ENCODE measurements at places on chromosomes 3 and 15. TPM values are rescaled to one million over a fixed set of nuclear protein-coding genes. Genes with fewer than 3 reads are reported as not detected.

GRCh38 chr15:73717206-73717605 lies 33.0 kb downstream of the CD276 start:
- DNase-seq = no peak

DNA sequence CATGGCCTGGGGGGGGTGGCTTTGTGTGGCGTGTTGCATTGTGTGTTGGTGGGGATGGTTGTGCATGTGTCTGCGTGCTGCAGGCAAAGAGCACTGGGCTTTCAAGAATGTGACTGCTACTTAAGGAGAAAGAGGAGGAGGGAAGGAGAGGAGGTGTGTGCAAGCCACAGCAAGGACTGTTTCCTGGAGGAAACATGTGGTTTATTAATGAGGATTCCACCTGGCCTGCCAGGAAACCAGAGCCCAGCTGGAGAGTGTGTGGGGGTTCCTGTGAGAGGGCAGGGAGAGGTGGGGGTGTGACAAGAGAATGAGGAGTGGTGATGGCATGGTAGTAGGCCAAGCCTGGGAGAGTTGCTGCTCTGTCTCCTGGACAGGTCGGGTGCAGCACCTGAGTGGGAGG lies 258.1 kb upstream of the ROPN1 start:
- DNase-seq = peak; percentile 72

DNA sequence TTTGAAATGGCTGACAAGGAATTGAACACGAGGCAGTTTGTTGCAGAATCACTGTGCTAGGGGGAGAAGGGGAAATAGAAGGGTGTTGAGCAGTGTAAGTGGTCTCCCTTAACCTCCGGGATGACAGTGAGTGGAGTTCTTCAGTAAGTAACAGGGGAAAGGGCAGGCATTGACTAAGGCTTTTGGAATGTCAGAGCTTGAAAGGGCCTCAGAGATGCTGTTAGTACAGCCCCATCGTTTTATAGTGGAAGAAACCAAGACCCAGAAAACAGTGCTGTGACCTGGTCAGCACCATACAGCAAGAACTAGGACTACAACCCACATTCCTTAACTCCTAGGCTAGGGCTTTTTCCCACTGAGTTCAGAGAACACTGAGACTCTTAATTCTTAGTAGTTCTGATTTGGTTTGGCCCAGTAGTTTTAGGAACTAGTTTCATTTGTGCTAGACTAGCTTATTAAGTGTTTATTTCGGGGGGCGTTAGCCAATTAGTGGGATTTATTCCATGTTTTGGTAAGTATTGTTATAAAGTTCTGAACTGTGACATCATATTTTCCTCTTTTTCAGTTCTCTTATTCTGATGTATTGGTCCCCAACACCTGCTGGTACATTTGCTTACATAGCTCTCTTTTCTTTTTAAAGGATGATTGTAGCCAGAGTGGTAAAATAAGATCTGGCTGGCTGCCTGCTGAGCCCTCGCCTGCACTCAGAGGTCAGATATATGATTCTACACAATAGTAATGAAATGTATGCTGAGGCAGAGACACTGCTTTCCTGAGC lies 34.2 kb downstream of the RAB11A start:
- DNase-seq = no peak

DNA sequence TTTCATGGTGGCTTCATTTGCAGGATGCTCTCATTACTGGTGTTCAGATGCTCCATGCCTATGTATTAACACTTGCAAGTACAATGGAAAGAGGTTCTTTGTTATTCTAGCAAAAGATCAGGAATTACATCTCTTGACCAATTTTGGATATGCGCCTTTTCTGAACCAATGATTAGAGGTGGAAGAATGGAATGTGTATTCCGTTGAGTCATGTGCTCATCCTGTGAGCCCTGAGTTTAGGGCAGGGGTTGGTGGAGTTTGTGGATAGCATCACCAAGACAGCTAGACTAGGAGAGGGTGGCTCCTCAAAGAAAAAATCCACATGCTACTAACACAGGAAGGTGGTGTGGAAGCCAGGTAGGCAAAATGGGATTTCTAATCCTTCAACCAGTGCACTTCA lies 80.7 kb upstream of the SLC25A26 start:
- DNase-seq = no peak

DNA sequence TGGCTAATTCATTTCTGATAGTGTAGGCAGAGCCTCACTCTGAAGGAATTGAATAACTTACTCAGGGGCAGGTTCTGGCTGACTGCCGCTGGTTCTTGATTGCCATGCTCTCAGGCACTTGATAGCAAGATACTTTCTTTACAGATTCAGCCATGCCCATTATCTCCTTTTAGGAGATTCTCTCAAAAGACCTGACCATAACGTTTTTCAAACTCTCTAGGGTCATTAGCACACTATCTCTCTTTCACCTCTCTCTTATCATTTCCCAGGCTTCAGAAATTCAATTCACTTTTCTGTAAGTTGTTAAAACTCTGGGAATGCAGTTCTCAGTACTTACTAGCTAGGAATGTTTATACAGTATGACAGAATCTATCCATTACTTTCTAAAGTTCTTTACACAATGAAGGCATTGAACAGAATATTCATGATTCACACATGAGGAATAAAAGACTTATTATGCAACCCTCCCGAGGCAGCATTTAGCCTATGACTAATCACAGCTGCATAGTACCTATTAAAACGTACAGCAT lies 850.3 kb upstream of the CADM2 start:
- no peak for DNase-seq

DNA sequence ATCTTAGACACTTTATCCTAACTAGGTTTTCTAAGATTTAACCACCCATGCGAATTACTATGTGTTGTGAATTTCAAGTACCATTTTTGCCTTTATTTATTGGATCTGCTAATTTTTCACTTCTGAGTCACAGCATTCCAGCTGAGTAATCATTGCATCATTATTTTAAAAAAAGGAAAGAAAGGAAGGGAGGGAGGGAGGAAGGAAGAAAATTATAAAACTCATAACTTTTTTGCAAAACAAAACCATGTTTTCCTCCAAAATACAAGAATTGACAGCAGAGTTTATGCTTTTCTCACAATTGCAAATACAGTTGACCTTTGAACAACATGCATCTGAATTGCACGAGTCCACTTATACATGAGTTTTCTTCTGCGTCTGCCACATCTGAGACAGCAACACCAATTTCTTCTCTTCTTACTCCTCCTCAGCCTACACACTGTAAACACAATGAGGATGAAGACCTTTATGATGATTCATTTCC lies 651.4 kb upstream of the NECTIN3 start:
- no peak for DNase-seq

DNA sequence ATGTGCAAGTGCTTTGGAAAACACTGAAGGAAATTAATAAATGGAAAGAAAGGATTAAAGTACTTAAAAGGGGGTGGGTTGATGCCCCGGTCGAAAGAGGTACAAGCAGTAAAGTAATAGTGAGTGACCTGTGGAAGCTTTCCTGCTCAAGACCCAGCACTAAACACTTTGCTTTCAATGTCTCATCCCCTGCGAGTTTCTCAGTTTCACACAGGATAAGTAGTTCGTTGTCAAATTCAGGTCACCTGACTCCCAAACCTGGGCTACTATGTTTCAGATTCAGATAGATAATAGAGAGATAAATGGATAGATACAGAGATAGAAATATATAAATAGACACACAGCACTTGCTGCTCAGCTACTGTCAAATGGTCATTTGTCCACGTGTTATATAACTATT lies 19.6 kb downstream of the STAC start:
- DNase-seq = no peak

DNA sequence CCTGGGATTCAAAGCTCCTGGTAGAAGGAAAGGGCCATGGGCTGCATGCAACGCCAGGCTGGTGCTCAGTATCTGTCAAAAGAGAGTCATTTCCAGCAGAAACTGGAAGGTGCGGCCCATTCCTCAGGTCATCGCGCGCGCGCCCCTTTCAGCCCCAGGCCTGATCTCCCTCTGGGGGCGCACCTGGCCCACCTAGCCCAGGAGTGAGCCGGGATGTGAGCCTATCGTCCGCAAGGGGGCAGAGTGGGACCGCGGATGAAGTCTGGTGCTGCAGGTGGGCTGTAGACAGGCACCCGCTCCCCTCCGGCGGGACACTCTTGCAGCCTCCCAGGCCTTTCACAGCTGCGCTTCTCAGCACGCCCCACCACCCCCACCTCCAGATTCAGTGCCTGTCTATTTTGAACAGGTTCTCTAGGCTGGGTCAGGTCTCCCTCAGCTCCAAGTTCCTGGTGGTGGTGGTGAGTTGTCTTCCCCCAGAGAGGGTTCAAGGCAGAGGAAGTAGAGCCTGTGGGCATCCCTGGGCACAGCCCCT lies 5.8 kb upstream of the RPL29 start:
- DNase-seq = peak; percentile 93

GRCh38 chr3:102194760-102195159 lies 240.1 kb upstream of the ZPLD1 start:
- no peak for DNase-seq

- DNase-seq = no peak
These were observed 15.9 kb upstream of the SLC4A7 start for GRCh38 chr3:27500035-27500434.

GRCh38 chr15:51861557-51862359 lies 32.3 kb downstream of the TMOD3 start:
- no peak for DNase-seq

DNA sequence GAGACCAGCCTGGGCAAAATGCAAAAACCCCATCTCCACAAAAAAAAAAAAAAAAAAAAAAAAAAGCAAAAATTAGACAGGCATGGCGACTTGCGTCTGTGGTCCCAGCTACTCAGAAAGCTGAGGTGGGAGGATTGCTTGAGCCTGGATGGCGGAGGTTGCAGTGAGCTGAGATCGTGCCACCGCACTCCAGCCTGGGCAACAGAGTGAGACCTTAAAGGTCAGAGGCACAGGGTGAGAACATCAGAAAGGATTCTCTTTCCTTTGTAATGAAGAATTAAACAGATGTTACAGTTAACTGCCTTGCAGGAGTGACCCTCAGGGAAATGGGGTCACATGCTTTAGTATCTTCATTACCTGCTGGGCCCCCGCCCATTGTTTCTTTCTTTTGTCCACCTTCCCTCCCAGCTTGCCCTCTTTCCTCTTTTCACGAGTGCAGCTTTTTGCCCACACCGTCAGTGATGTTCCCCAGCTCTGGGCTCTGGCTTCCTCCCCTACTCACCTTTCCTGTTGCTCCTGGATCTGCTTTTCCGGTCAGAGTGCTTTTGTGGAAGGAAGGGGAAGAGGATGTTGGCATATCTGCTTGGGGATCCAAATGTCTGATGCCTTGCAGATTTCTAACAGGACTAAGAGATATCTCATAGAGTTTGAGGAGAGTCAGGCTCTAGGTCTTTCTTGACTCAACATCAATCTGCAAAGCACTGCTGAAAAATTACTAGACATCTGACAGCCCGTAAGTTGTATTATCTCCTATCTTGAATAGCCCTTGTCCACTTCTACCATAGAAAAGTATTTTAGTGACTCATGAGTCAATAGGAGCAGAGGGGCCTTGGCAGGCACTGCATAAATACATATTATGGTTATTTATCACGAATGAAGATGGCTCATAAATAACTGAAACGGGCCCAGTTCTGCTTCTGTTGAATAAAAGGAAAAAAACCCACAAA lies 35.6 kb upstream of the NDUFB4 start:
- DNase-seq = no peak

DNA sequence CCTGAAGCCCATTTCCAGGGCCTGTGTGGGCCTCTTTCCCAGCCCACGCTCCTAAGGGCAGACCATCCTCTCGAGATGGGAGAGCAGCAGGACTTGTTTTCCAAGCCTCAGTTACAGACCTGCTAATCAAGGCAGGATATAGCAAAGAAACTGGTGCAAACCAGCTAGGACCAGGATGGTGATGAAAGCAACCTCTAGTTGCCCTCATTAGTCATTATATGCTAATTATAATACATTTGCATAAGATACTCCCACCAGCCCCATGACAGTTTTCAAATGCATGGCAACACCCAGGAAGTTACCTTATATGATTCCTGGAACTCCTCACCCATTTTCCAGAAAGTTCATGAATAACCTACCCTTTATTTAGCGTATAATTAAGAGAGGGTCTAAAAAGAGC lies 34.4 kb upstream of the TRH start:
- DNase-seq = no peak

DNA sequence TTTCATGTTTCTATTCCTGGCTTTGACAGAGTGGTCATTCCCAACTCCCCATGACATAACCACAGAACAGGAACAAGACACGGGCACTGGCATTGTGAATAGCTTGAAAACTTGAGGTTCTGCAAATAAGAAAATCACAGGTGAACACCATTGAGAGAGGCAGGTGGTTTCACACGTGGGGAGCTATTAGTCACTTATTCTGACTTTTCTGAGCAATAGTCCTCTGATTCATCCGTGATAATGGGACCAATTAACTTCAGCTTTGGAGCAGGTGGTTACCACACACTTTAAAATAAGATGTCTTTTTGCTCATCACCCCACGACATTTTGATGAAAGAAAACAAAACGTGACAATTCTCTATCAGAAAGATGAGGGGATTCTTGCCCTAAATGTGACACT lies 224.7 kb downstream of the KLF13 start:
- DNase-seq = no peak

- DNase-seq = no peak
These were observed 76.9 kb upstream of the CDIN1 start for GRCh38 chr15:36502509-36502908.

- DNase-seq = no peak
These were observed 32.7 kb downstream of the HDGFL3 start for GRCh38 chr15:83174891-83175290.

- DNase-seq = no peak
These were observed 53.0 kb downstream of the KLHL6 start for GRCh38 chr3:183502237-183503181.

- no peak for DNase-seq
These were observed 365.0 kb downstream of the NLGN1 start for GRCh38 chr3:173762501-173762900.

DNA sequence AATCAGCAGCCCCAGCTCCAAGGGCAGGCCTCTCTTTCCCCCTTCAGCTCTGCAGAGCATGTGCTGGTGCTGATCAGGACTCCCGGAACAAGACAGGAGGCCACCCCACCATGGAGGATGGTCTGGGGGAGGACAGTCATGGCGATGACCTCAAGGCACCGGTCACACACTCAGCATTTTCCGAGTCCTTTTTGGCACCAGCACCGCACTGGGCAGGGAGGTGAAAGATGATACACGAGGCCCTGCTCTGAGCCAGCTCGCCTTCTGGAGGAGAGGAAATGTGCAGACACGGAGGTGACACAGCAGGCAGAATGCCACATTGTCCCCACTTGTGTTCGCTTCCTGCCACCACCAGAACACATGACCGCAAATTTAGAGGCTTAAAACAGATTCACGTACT lies 61.8 kb upstream of the SEC61A1 start:
- no peak for DNase-seq

SLC28A1 gene
- total RNA-seq = 12.8 TPM

QARS1 gene
- total RNA-seq = 231 TPM

NRROS gene
- total RNA-seq = 11.6 TPM

CSNK1G1 gene
- 25.8 TPM for total RNA-seq

PTPN23 gene
- 48.5 TPM for total RNA-seq

ASB14 gene
- total RNA-seq = not detected

KLF15 gene
- 22.9 TPM for total RNA-seq

LINGO1 gene
- total RNA-seq = 3.9 TPM

SEMA6D gene
- 16.9 TPM for total RNA-seq

CD86 gene
- total RNA-seq = 6.3 TPM

HIGD2B gene
- not detected for total RNA-seq
